ENCODE measurements at places on chromosomes 4 and X. TPM values are rescaled to one million over a fixed set of nuclear protein-coding genes. Genes with fewer than 3 reads are reported as not detected.

ZNF280C gene
- total RNA-seq: 52.7 TPM

SSX1 gene
- 0.18 TPM for total RNA-seq

SOWAHD gene
- total RNA-seq: 3.2 TPM

PLRG1 gene
- 104 TPM for total RNA-seq

SPACA5B gene
- total RNA-seq: not detected

GSX2 gene
- total RNA-seq: 1.4 TPM

TEC gene
- total RNA-seq: 2.0 TPM

YIPF7 gene
- total RNA-seq: not detected
